RWPE1 (cell line): ENCODE measurements at places on chromosomes 7 and 10.

- DNase-seq = peak; percentile 73
Observed at GRCh38 chr10:12717981-12718707, 283.4 kb downstream of the CCDC3 start.

DNA sequence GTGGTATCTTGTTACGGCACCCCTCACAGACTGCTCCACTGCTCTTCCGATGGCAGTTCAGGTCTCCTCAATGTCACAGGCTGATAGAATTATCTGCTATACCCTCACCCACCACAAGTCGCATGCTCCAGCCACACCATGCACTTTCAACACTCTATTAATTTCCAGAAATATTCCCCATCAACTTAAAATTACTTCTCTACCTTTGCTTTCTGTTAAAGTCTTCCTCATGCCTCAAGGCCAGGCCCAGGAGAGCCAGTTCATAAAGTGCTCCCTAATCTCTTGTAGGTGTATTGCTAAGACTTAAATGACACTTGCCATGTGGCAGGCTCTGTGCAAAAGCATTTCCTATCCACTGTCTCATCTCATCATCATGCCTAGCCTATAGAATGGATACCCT, 105.9 kb upstream of the ARID5B start:
- DNase-seq = no peak

- no peak for DNase-seq
Observed at GRCh38 chr10:113933894-113934532, 79.6 kb downstream of the NHLRC2 start.

DNA sequence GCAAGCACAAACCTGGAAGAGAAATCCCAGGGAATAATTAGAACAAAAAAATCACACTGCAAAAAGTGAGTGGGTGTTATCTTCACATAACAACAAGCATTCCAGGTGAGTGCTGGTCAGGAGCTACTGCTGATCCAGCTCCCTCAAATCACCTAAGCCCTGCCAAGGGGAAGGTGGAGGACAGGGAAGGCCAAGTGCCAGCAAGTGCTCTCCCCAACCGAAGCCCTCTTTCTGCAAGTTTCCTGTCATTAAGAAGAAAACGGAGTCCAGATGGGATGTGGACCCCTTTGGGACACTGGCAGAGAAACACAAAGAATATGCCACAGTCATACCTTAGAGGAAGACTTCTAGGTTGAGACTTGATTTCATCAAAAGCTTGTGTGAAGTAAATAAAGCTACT, 933.0 kb upstream of the ZNF722 start:
- DNase-seq = no peak

DNA sequence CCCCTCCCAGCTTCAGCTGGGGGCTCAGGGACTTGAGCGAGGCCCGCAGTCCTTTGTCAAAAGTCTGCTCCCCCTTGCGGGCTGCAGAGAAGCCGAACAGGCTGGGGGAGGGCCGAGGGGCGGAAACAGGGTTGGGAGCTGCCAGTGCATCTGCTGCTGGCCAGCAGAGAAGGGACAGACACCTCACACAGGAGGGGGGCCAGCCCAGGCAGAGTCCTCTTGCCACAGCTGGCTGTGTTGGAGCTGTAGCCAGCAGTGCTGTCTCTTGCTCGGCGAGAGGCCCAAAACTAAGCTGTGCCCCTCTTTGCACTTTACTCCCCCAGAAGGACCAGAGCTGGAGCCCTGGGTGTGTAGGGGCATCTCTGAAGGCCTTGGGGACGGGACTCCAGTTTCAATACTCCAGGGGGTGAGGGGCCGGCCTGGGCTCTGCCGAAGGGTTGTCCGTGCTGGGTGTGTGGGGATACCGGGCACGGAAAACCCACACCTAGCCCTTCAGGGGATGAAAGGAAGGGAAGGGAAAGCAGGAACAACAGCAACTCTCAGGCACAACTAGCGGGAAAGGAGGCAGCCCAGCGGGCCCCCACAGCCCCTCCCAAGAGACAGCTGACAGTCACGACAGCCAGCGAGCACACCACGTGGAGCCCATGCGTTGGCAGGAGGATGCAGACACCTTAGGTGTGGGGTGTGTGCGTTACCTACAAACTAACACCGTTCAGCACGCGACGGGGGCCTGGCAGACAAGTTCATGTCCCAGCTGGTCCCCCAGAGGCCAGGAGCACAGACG, 17.8 kb downstream of the YKT6 start:
- no peak for DNase-seq
